RWPE2 (cell line): ENCODE measurements at places on chromosomes 2 and 18.
A peak's percentile ranks its signal among the peaks of the same experiment; 100 is the strongest.

DNA sequence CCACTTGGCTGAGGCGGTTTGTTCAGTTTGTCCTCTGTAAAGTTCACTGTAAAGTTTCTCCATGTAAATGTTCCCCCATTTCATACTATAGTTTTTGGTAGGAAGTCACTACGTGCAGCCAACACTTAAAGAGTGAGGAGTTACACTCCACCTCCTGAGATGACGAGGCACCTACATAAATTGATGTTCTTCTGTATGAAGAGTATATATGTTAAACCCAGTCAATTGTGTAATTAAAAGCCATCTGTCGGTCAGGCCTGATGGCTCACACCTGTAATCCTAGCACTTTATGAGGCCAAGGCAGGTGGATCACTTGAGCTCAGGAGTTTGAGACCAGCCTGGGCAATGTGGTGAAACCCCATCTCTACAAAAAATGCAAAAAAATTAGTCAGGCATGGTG, 7.6 kb downstream of the PIGN start:
- DNase-seq, result no peak

- DNase-seq, result no peak
Observed at GRCh38 chr2:160043265-160043664, 19.1 kb downstream of the PLA2R1 start.

- DNase-seq, result no peak
Observed at GRCh38 chr18:23631746-23632145, 31.0 kb downstream of the ANKRD29 start.

DNA sequence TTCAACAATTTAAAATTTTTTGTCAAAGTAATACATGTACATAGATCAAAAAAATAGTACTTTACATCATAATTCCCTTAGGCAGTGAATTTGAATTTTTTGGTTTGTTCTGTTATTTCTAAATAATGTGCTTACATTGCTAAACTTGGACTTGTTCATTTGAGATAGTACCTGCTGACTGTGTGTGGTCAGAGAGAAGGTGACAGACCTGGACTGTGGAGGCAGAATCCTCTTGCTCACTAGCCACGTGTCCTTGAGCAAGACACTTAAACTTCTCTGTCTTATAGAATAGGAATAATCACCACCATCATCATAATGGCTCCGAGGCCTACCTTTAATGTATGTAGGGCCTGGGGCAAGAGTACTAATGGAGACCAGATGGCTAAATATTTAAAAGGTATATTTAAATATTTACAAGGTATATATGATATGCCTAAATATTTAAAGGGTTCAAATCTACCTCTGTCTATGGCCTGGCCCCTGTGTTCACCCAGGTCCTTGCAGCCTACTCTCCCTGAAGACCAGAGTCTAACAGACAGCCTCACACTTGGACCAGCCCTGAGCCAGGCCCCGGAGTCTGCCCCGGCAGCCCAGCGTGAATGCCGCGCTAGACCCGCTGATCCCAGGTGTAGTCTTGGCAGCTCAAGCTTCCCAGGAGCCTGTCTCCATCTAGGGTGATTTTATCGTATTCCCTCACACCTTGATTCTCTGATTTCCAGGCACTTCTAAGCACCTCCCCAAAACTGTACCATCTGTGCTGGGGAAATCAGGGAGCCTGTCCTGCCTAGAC, 33.5 kb downstream of the ZNF532 start:
- DNase-seq, result no peak

DNA sequence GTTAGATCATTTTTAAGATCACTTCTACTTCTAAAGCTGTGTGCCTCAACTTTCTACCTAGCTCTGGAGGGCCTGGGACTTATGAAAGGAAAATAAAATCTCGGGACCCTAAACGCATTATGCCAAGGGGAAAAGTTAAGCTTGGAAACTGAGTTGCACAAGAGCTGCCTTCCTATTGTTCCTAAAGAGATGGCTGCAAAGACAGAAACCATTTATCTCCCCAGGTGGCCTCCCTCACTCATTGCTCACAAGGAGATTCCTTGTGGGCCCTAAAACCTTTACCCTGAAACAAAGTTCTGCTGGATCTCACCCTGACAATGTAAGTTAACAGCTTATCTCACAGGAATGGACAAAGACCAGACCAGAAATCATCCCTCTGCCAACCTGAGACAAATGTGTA, 26.8 kb downstream of the TUBB6 start:
- DNase-seq, result no peak

DNA sequence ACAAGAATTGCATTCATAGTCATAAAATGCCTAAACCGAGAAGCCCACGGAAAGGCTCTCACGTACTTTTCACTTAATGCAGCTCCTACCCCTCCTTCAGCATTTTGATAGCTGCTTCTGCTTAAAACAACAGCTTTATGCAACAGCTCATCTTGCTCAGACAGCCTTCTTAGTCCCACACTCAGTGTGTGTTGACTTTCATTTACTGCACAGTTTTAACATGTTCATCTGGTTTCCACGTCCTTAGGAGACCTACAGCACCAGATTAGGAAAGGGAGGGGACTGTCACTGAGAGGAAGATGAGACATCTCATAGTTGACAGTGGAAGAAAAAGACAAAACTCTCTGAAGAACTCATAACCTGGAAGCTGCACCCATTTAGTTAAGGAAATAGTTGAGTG, 435.4 kb downstream of the SETBP1 start:
- no peak for DNase-seq

DNA sequence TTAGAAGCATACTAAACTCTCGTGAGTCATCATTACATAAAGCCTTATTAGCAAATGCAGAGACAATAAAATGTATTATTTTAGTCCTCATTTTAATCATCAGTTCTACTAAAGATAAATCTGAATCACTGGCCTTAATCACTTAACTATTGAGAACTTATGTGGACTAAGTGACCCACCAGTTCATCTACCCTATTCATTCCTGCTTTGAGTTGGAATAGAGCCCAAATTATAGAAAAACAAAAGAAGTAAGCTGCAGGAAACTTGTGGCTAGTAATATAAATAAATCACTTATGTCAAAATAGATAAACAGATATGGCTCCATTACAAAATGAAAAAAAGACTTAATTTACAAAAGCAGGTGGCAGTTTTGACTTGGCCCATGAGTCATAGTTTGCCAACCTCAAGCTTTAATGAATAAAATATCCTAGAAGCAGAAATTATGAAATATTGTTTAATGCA, 851.8 kb upstream of the CRIM1 start:
- DNase-seq, result no peak

DNA sequence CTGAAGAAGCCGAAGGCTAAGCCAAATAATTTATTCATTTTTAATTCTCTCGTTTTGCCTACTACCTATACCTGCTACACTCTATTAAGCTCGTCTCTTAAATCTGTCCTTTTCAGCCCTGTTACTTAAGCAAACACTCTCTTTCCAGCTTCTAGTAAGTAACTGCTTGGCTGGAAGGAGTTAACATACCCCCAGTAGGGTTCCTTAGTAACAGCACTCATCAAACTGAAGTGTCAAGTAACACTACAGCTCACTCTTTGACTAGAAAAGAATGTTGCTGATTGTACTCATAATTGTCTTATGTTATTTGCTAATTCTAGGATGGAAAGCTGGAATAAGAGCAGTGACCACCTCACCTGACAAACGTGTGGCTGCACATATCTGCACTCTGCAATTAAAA, 120.0 kb upstream of the SCN7A start:
- DNase-seq, result no peak

DNA sequence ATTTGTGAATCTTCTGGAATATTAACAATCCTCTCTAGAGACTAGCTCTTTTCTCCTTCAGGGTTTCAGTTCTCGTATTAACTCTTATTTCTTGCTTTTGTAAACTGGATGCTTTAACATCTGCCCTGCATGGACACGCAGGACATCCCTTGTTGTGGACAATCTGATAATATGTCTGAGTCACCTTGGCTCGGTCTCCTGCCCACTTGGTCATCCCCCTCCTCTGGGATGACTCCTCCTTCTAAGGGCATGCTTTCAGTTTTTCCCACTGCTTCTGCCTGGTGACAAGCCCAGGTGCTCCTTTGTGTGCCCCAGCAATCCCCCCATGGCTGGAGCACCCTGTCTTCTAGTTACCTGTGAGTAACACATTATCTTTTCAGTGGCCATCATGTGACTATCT, 460.5 kb downstream of the DSC3 start:
- no peak for DNase-seq

DNA sequence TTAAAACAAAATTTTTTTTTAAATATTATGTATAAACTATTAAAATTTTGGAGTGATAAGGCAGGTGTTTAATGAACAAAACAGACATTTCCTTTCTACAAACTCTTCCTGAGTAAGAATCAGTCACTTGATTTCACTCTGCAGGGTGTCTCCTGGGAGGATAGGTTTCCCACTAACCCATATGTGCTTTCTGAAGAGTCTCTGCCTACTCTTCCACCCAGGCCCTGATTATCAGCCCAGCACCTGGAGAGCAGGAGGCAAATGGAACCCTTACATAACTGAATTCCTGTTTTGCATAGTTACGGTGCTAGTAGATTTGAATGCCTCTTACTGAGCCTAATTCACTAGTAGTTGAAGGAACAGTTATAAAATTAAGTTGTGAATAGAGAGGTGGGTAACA, 1718.6 kb downstream of the SUCLG1 start:
- DNase-seq, result no peak

DNA sequence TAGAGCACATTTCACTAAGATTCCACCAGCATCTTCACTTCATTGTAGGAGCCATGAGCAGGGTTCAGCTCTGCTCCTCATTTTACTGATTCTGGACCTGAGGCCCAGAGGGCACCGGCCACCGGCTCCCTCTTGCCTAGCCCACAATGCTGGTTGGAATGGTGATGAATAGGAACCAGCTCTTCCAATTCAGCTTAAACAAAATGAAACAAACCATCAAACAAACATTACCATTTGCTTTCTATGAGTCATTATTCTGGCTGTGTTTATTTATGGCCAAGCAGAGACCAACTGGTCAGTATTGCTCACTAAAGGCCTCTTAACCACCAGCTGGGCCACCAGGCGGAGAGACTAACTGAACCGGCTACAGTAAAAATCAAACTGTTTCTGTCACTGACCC, 176.7 kb downstream of the MTX2 start:
- DNase-seq, result no peak

GRCh38 chr18:69727912-69728572, 219.6 kb downstream of the CD226 start:
- DNase-seq, result no peak

- DNase-seq, result no peak
Observed at GRCh38 chr2:48531141-48531648, 1.2 kb downstream of the STON1 start.

GRCh38 chr2:96102596-96103186, 13.7 kb downstream of the ADRA2B start:
- DNase-seq, result peak; percentile 32

DNA sequence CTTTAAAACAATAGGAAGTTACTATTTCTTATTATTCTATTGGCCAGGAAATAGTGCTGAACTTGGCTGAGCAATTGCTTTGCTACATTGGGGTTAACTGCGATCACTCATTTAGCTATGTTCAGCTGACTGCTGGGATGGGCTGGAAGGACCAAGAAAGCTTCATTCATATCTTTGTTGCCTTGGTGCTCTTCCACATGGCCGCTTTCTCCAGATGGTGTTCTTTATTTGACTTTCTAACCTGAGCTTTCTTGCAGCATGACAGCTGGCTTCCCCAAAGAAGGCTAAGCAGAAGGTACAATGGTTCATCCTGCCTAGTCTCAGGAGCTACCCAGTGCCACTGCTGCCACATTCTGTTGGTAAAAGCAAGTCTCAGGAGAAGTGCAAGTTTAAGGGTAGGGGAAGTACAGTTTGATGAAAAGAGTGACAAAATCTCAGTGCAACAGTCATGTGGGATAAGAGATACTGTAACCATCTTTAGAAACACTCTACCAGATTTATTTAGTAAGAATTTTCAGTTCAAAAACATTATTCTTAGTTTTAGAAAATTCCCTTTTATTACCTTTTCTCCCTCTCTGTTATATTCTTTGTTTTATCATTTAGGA, 180.6 kb upstream of the RBMS1 start:
- DNase-seq, result no peak

DNA sequence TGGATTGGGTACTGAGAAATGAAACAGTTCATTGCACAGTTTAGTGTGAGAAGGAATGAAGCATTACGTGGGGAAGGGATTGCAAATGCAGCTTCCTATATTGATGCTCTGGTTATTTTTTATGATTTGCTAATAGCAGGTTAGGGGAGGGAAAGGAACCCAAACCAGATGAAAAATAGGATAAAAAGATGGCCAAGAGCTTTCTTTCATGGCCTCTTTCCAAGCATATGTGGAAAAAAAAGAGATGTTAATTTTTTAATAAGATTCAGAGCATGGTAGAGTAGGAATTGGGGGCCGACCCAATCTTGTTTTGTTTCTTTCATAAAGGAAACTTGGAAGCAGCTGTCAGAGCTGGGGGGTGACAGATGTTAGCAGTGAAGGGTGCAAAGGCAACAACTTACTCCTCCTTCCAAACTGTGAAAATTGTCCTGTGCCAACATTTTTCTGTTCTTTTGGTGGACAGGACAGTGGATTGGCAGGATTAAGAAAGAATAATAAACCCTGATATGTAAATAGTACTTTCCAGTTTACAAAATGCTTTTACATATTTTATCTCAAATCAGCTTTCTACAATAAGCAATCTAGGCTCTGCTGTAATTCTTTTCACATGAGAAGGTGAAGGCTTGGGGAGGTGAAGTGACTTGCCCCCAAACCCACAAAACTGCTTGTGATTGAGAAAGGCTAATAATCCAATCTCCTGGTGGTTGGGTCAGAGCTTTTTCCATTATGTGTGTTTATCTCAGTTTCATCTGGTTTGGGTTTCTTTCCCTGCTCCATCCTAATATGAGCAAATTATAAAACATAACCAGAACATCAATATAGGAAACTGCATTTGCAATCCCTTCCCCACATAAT, 270.1 kb downstream of the ETAA1 start:
- DNase-seq, result no peak

GRCh38 chr2:20668871-20669475, 2.0 kb downstream of the GDF7 start:
- DNase-seq, result no peak

GRCh38 chr18:57901825-57902589, 98.9 kb upstream of the ATP8B1 start:
- peak; percentile 76 for DNase-seq

DNA sequence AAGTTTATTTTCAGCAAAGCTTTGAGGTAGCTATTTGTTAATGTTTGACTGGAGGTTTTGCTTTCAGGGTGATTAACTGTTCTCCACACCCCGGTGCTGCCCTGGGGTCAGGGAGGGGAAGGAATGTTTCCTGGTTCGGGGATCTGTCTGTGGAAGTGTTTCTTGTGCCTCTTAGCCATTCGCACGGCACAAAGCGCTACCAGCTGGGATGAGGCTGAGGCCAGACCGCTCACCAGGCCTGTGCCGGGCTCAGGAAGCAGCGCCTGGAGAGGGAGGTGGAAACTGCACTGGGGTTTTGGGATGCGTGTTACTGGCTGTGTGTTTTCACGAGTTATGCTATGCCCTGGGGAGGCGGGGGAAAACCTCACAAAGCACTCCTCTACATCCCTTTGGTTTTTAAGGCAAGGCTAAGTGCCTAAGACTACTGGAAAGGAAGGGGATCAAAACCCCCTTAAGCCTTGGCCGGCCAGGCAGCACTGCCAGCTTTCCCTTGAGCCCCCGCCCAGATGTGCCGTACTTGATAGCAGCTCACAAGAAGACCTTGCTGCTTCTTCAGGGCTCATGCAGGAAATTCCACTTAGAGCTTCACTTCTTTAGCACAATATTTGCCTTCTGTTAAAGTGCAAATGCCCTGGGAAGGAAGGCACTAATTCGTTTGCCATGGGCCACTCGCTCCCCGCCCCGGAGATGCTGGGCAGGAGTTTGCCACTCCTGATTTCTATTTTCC, 65.7 kb upstream of the CNGA3 start:
- DNase-seq, result no peak

- DNase-seq, result no peak
Observed at GRCh38 chr2:59816075-59816474, 737.4 kb downstream of the BCL11A start.
